Breast epithelium (tissue), 4 donors: ENCODE measurements at places on chromosomes 3 and 15.

- H3K36me3 ChIP-seq: no peaks in the 10 kb centered on the region
- no peak overlapping the region for H3K4me3 ChIP-seq
- no peaks in the 10 kb centered on the region for H3K4me1 ChIP-seq
- no peak overlapping the region for H3K27ac ChIP-seq
Observed at GRCh38 chr15:58476525-58477162, 44.9 kb downstream of the LIPC start.

DNA sequence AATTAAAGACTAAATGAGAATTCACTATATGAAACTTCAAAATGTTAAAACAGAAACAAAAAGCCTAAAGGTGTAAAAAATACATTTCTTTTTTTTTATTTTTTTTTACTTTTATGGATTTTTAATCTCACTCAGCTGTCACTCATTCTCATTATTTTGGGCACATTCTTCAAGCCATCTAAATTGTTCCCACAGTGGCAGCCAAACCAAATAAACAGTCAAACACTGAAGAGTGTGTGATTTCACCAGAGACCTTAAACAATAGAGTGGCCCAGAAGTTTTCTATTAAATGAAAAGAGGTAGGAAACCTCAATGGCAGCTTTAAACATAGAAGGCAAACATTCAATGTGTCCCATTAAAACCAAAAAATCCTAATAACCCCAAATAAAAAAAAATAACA is 616.1 kb downstream of the OTOL1 start:
- H3K4me1 ChIP-seq: no peaks in the 10 kb centered on the region
- no peaks in the 10 kb centered on the region for H3K36me3 ChIP-seq
- H3K27ac ChIP-seq: no peak overlapping the region
- no peak for DNase-seq
- H3K27me3 ChIP-seq: no peaks in the 10 kb centered on the region

- H3K4me3 ChIP-seq: no peak overlapping the region
Observed at GRCh38 chr15:60720086-60720485, 241.1 kb upstream of the ICE2 start.

GRCh38 chr3:45966371-45966791 is 23.1 kb downstream of the CXCR6 start:
- H3K27me3 ChIP-seq: no peaks in the 10 kb centered on the region
- H3K27ac ChIP-seq: no peak overlapping the region
- H3K4me1 ChIP-seq: no peaks in the 10 kb centered on the region
- peaks cover 23% of the 10 kb centered on the region for H3K36me3 ChIP-seq

DNA sequence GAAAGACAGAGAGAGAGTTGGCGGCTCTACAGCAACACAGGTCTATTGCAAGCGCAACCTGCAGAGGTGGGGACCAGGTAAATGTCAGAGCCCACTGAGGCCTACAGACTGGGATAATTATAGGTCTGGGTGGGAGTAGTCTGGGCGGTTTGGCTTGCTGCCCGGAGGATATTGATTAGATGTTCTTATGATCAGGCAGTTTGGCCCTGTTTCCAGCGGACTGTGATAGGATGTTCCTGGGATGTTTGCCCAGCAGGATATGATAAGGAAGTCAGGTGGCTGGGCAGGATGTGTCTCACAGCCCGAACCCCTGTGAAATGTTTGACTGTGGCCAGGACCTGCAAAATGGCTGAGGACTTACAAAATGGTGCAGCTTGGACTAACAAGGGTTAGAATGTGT is 364.9 kb downstream of the NAALADL2 start:
- no peak for DNase-seq
- H3K36me3 ChIP-seq: no peaks in the 10 kb centered on the region
- H3K27me3 ChIP-seq: no peaks in the 10 kb centered on the region
- no peak overlapping the region for H3K4me3 ChIP-seq
- H3K4me1 ChIP-seq: peaks cover 3% of the 10 kb centered on the region

DNA sequence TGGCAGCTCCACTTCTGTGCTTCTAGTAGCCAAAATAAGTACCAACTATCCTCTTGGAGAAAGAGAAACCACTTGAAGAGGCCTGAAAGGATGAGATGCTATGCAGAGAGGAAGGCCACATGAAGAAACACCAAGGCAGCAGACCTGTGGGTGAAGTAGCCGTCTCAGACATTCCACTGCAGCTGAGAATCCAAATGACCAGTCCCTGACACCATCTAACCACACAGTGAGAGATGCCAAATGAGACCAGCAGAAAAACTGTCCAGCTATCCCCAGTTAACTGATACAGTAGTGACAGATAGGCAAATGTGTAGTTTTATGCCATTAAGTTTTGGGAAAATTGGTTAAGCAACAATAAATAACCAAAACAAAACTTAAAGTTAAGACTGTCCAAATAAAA is 47.9 kb upstream of the ZSCAN2 start:
- H3K27me3 ChIP-seq: no peaks in the 10 kb centered on the region
- no peaks in the 10 kb centered on the region for H3K36me3 ChIP-seq
- no peak for DNase-seq

DNA sequence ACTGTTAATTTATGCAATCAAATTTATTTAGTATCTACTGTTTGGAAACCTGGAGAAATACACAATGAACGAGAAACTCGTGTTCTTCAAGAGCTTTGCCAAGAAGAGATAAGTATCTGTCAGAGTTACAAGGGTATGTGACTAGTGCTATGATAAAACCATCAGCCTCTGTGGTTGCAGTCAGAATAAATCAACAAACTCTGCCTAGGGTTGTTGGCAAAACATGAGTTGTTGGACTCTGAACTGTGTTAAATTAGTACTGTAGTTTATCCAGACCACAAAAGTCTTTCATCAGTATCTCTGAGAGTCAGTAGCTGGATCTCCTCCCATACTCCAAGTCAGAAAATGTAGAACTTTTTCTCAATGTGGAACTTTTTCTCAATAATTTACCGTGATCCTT is 918.4 kb downstream of the NAALADL2 start:
- no peaks in the 10 kb centered on the region for H3K27me3 ChIP-seq
- no peaks in the 10 kb centered on the region for H3K4me1 ChIP-seq
- no peak overlapping the region for H3K4me3 ChIP-seq
- no peak overlapping the region for H3K27ac ChIP-seq
